Metanephros (tissue), 2 donors: ENCODE measurements at places on chromosomes 16 and 17. TPM values are rescaled to one million over a fixed set of nuclear protein-coding genes. Genes with fewer than 3 reads are reported as not detected.

Gene KRT222
- not detected for total RNA-seq

Gene C16orf74
- 5.5 TPM for total RNA-seq

Gene MEFV
- total RNA-seq, result 2.9 TPM

Gene TXNL4B
- total RNA-seq, result 13.3 TPM

Gene FAM83G
- 10.3 TPM for total RNA-seq
